ENCODE measurements at places on chromosomes 12 and 14.

DNA sequence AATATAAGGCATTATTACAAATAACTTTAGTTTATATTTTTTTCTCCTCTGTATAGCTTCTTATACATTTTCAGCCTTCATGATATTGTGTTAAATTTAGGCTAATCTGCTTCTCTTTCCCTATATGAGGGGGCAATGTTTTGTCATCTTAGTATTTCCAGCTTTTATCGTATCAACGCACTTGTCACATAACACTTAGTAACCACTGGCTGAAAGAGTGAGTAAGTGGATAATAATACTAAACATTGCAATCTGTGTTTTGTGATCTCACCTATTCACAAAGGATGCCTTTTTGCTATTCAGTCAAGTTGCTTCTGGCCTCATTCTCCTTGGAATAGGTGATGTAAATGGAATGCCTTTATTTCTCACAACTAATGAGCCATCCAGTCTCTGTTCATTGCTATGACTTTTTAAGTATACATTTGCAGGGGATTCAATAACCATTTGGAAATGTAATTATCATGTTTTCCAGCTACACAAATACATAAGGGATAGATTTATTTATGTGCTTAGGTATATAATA, 260.9 kb downstream of the BMP4 start:
- DNase-seq, result no peak

DNA sequence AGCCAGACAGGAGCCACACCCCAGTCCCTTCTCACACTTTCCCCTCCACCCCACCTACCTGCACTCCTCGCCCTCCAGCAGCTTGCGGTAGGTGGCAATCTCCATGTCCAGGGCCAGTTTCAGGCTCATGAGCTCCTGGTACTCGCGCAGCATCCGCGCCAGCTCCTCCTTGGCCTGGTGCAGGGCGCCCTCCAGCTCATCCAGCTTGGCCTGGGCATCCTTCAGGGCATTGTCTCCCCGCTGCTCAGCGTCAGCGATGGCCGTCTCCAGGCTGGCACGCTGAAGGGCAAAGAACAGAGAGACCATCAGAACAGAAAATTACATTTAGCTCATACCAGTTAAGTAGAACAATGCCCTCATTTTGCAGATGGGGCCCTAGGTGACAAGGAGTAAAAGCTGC, 5.5 kb downstream of the KRT74 start:
- DNase-seq, result no peak

- DNase-seq, result no peak
Measured at GRCh38 chr12:3167636-3168035, 90.5 kb downstream of the TSPAN9 start.

GRCh38 chr12:14655284-14655683, 41.1 kb downstream of the GUCY2C start:
- DNase-seq, result no peak

DNA sequence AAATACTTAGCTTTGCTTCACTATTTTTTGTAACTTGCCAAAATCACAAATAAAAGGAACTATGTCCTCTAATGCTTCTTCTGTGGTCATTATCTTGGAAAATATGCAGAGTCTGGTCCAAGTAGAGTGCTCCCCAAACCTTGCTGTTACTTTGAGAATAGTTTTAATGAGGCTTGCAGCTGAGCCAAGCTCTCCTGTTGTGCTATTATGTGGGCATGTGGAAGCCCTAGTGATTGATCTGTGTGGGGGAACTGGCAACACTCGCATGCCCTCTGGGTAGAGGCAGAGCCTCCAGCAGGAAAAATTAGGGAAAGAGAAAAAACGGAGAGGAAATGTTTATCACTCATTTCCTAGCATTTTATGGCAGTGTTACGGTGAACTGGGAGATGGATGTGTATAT, 473.1 kb downstream of the EGLN3 start:
- DNase-seq, result no peak

DNA sequence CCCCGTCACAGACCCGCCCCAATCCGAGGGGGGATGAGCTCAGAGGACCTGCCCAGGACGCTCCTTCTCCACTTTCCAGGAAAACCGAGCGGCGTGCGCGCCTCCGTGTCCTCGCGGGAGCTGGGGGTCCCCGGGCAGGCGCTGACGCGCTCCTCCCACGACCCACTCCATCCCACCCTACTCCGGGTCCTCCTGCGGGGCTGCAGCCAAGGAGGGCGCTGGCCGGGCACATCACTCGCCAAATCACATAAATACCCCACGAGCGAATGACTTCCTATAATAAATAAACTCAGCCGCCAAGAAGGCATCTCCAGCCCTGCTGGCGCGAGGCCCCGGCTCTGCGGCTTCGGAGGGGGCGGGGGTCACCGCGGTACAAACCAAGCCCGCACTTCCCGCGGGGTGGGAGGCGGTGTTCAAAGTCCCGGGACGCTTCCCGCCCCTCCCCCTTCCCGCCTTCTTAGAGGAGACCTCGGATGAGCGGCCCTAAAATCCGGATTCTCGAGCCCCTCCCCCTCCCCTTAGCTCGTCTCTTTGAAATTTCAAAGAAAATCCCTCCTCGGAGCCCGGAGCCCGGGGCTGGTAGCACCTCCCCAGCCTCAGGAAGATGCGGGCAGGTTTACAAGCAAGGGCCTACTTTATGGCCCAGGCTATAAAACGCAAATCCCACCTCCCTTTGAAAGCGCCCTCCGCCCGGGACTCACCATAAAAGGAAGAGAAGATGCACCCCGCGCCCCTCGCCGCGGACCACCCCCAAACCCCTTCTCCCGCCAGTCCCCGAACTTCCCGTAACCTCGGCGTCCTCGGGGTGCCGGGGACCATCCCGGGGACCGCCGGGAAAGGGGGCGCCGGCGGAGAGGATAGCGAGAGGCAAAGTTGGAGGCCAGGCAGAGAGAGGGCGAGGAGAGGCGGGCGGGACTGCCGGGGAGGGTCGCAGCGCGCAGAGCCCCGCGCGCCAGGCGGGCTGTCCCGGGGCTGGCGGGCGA, 712 bp upstream of the FZD10 start:
- no peak for DNase-seq

DNA sequence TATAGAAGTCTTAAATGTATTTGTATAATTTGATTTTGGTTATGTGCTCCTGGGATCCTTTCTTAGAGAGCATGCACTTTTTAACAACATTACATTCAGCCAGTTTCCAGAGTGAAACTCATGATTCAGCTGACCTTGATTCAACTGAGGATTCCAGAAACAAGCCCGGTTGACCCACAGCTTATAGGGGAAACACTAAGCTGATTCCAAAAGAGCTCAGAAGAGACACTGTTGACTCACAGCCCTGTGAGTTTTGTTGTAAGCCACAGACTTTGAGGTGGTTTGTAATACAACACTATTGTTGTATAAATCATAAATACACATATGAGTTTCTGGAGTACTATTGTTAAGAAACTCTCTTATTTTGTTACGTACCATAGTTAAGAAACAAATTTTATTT, 133.8 kb upstream of the MGAT4C start:
- DNase-seq, result no peak

- DNase-seq, result no peak
Measured at GRCh38 chr14:21197418-21198205, 41.7 kb upstream of the OR5AU1 start.

DNA sequence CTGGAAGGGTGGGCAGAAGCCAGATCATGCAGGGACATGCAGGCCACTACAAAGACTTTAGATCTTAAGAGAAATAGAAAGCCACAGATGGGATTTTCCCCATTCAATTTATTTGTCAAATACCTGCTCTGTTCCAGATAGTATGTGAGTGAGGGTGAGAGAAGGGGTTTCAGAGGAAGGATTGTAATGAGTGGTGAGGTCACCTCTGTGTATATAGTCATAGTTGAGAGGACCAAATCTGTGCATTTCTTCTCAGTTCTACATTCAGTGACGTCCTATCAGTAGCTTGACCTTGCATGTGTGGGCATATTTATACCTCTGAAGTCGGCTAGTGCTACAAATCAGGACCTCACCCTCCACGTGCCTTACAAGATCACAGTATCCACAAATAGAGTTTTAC, 31.2 kb upstream of the RBM19 start:
- DNase-seq, result no peak

DNA sequence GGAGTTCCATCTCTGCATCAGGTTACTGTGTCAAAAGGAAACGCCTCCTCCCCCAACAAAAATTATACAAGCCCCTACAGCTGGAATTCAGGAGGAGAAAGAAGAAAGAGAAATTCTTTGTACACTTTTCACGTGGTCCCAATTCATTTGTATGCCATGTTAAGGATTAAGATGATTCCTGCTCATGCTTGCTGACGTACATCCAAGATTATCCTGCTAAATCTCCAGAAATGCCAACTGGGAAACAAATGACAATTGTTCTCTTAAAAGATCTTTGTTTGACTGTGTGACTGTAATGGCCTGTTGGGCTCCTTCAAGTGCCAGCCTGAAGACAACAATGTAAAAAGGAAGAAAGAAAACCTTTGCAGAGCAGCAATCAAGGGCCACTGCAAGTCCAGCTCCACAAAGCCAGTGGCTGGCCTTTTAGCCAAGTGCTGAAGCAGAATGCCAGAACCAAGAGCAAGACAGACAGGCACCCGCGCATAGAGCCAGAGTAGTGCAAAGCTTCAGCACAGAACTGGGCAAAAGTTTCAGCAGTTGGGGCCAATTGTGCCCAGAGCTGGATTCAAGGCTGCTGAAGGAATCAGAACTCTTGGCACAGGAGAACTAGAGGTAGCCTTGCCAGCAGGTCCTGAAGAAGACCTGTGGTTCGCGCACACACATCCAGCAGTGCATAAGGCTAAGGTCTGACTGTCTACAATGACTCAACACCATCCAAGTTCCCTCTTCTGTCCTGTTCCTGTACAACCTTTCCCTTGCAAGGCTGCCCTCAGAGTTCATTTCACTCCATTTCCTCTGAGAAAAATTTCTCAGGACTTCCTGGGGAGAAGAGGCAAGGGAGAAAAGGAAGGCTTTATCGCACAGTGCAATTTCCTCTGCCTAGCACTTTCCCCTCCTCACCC, 209.7 kb upstream of the BMP4 start:
- DNase-seq, result no peak

DNA sequence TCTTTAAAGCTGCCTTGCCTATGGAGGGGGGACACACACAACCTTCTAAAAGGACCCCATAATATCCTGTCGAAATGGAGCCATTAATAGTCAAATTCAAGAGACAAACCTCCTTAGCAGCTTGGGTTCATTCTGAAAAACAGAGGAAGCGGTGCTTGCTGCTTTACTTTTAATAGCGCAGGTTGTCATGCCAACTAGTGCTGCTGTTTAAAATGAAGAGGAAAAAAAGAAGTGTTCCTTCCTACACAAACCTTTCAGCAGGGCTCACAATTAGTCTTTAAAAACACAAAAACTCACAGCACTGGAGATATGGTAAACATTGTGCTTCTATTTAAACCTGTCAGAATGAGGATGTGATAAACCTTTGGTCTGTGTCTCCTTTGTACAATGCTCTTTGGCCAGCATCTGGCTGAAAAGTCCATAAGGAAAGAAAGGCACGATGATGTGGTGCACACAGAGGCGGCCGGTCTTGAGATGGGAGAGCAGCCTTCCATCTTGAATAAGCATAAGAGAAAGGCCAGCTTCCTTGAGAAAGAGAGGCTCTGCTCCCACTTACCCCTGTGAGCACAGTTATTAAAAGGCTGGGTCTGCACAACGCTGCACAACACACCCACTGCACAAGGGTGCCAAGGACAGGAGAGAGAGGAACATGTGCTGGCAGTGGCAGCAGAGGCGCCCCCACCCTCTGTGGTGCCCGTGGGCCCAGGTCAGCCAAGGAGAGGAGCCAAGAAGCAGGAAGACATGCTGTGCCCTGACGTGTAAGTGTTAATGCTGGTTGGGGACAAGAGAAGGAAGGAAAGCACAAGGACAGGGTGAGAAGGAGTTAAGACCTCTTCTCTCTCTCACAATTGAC, 144.6 kb downstream of the TTC7B start:
- DNase-seq, result no peak

GRCh38 chr12:27220055-27220987, 23.8 kb upstream of the STK38L start:
- no peak for DNase-seq

DNA sequence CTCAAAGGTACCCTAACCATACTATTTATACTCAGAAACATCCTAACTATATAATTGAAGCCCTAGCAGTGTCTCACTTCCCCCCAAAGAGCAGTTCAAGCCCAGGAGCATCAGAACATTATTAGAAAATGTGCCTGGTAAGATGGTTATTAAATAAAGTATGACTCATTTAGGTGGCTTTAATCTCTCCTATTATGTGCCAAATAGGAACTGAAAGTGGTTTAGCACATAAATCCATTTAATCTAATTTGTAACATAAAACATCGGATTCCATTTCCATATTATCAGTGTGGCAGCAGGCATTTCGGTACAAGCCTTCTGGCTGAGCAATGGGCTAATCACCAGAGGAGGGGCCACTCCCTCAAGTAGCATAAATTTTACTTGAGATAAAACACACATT, 395.2 kb upstream of the TMTC1 start:
- no peak for DNase-seq

- no peak for DNase-seq
Measured at GRCh38 chr14:92747701-92748258, 647 bp downstream of the LGMN start.

DNA sequence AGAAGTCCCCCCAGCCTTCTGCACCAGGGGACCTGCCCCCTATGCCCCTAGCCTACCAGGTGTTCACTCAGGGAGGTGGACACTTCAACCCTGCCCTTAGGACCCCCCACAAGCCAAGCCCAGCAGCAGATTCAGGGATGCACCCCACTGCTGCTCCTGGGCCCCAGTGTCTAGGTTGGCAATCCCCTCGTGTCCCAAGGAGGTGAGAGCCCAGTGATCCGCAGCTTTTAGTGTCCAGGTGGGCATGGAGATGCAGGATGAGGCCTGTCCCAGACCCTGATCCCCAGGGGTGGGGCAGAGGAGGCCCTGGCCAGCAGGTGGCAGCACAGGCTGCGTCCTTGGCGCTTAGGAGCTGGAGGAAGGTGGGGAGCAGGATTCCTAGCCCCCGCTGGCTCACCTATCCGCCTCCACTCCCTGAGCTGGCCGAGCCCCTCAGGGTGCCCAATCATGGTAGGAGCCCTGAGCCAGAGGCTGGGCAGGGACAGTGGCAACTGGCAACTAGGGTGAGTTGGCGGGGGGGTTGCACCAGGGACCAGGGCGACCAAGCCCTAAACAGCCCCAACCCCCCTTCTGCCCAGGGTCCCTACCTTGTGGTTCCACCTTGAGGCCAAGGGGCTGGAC, 4.1 kb downstream of the CKB start:
- peak; percentile 42 for DNase-seq

GRCh38 chr12:98013560-98013959, 501.8 kb upstream of the TMPO start:
- DNase-seq, result no peak
